ENCODE measurements at places on chromosomes 4 and X.

- no peak for DNase-seq
These were observed 3.4 kb upstream of the IGBP1 start for GRCh38 chrX:70129816-70130215.

- DNase-seq = no peak
These were observed 53.2 kb upstream of the EPGN start for GRCh38 chr4:74255096-74255495.

DNA sequence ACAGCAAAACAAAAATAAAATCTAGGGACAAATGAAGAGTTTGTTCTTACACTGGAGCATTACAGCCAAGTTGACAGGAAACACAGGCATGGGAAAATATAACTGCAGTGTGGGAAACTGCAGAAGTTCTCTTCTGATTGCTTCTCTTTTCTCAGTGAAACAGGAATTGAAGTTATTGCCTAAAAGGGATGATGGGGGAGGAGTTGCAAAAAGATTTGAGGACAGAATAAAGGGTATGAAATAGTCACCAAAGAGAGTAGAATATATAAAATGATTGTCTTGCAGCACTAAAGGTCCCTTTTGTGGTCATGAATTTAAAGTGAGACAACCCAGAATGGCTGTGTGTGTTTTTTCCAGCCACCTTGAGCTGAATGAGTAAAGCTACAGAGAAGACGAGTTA lies 103.7 kb downstream of the JADE1 start:
- DNase-seq = no peak

GRCh38 chr4:61953386-61953785 lies 753.3 kb downstream of the ADGRL3 start:
- DNase-seq = no peak
